T47D (cell line): ENCODE measurements at places on chromosomes 12 and 14.
A peak's percentile ranks its signal among the peaks of the same experiment; 100 is the strongest.

- DNase-seq: no peak
Observed at GRCh38 chr14:37399517-37399916, 195.5 kb downstream of the FOXA1 start.

- peak; percentile 59 for DNase-seq
Observed at GRCh38 chr14:86057018-86057667, 527.2 kb downstream of the FLRT2 start.

GRCh38 chr12:29578731-29579130, 81.2 kb upstream of the OVCH1 start:
- no peak for DNase-seq

GRCh38 chr12:53049571-53050318, at the start of gene TNS2:
TNS2 (plus strand) TSS chr12:53050065; CDS start chr12:53050186, 121 bp downstream.
- no peak for DNase-seq
